ENCODE measurements at places on chromosomes 4 and X.

DNA sequence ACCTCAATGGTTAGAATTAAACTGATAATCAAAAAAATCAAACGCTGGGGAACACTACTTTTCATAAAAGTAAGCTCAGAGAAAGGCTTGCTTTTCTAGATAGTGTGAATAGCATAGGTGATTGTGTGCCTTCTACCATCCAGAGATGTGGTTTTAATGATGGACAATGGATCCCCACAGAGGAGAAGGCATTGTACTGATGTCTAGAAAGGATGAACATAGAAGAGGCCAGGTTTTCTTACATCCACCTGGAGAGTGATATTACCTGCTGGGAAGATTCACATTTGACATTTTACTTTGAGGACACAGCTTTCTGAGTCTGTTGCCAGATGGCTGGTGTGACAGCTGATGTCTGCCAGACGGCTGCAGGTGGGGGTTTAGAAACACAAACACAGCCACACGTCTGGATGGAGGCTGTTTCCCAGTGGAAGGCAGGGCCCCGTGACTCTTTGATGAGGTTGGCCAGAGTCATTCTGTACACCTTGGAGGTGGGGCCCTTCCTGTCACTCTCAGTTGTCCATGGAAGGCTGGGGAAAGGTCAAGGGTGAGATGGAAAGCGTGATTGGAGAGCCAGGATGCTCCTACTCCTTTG, 114.4 kb downstream of the PSAPL1 start:
- no peak for DNase-seq

DNA sequence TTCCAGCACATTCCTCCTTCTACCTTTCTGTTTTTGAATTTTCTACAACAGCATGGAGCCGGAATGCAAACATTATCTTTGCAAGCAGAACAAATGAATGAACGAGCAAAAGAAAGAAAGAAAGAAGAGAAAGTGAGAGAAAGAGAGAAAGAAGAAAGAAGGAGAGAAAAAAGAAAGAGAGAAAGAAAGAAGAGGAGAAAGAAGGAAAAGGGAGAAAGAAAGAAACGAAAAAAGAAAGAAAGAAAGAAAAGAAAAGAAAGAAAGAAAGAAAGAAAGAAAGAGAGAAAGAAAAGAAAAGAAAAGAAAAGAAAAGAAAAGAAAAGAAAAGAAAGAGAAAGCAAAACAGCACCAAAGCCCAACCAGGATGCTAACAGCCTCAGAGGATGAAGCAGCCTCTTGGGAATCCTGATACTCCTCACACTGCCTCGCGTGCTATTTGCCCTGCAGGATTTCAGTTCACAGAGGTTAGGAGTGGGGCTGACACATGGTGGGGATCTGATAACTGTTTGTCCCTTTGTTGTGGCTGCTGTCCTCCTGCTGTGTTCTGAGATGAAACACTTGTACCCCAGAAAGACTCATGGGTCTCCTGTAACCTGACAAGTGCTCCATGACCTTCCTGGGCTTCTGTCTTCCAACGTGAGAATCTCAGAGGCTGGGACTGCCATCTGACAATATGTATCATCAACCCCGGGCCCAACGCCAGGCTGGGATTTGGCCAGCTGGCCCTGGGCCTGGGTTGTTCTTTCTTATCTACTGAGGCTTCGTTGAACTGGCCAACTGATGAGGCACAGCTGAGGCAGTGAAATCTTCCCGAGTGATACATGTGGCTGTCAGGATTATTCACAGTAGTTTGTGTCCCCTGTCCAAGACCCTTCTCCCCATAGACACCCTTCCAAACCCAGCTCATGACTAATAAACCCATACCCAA, 61.0 kb downstream of the SEPSECS start:
- DNase-seq = peak; percentile 56

- no peak for DNase-seq
Observed at GRCh38 chrX:40152741-40153344, 55.1 kb upstream of the BCOR start.

GRCh38 chr4:161929956-161930355, 233.8 kb downstream of the FSTL5 start:
- DNase-seq = no peak

DNA sequence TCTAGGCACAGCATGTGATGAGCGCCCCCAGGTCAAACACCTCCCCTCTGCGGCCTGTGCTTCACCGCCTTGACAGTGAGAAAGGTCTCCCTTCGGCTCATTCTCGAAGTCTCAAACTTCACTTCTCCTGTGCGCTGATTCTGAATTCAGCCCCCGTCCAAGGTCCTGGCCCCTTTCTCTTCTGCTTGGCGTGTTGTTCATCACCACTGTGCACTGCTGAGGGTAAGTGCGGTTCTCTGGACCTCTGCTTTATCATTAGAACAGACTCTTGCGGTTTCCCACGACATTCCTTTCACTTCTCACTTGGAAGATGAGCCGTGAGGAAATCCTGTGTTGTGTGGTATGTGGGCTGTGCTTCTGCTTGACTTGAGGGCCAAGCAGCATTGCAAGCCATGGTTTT, 11.9 kb downstream of the HTT-AS start:
- DNase-seq = no peak

DNA sequence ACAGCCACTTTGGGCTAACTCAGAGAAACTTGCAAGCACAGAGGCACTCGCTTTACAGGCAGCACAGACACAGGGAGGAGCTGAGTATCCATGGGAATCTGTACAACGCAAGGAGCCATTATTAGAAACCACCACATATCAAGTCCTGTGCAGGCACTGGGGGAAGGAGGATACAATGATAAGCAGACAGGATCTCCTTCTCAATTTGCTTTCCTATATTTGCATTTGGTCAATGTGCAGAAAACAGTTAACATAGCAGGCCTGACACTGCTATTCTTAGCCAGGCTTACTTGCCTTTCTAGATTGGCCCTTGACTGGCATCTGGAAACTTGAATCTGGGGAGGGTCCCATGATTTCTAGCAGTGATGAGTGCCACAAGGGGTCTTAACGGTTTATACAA, 65.8 kb downstream of the TEC start:
- no peak for DNase-seq

DNA sequence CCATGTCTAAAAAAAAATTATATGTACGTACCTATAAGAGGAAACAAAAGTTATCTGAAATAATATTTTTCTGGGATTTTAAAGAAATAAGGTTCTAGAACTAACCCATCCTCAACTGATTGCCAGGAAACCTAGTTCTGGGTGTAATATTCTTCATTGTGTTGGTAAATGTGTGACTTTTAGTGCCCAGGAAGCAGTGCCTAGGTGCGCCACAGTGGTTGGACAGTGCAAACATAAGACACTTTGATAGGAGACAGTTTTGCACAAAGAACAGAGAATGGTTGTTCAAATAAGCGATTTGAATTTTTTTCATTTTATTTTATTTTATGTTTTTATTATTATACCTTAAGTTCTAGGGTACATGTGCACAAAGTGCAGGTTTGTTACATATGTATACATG, 22.0 kb upstream of the PTTG2 start:
- no peak for DNase-seq

GRCh38 chr4:168928346-168928745, 81.7 kb downstream of the CBR4 start:
- DNase-seq = no peak

- no peak for DNase-seq
Observed at GRCh38 chrX:54171527-54172250, 11.4 kb downstream of the FAM120C start.

- DNase-seq = no peak
Observed at GRCh38 chrX:113315927-113316326, 475.3 kb upstream of the AMOT start.

DNA sequence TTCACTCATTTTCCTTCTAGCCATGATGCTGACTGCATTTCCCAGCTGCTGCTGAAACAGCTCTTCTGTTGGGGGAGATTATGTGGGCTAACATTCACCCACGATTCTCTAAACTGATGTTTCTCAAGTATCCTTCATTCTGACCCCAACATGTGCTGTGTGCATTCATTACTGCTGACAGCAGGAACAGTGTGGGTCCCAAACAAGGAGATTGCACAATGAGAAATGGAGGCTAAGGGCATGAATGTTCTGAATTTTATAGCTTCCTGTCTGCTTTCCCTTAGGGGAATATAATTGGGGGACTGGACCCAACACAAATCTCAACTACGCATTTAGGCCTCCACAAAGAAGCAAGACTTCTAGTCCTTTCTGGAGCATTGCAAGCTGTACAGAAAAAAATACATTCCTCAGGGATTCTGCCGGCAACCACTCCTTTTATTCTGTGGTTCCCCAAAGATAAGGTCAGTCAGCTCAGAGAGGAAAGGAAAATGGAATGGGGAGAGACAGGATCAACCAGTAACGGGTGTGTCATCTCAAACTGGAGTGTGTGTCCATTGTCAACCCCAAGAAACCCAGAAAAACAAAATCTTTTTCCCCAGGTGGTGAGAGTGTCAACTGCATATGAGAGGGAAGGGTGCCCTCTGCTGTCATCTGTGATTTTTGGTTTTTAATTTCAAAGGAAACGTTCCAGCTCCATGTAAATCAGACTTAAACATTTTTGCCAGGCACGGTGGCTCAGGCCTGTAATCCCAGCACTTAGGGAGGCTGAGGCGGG, 81.5 kb upstream of the EGFL6 start:
- no peak for DNase-seq

GRCh38 chrX:97524997-97525396, 641.3 kb downstream of the RPA4 start:
- DNase-seq = no peak

DNA sequence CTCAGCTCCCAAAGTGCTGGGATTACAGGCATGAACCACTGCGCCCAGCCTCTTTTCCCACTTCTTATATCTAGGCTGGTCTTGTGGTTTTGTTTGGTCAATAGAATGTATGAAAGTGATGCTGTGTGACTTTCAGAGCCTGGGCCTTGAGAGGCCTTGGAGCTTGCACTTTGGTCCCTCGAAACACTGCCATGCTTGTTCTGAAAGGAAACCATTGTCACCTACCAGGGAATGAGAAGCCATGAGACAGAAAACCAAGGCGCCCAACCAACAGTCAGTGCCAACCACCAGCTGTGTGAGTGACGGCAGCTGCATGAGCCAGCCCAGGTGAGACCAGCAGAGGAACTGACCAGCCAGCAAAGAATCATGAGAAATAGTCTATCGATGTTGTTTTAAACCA, 57.4 kb downstream of the SCD5 start:
- no peak for DNase-seq

GRCh38 chr4:99352602-99353537, at the start of gene ADH1C:
TSS of gene ADH1C (minus strand) at chr4:99352746. CDS start at chr4:99352675, 71 bp downstream.
- no peak for DNase-seq

DNA sequence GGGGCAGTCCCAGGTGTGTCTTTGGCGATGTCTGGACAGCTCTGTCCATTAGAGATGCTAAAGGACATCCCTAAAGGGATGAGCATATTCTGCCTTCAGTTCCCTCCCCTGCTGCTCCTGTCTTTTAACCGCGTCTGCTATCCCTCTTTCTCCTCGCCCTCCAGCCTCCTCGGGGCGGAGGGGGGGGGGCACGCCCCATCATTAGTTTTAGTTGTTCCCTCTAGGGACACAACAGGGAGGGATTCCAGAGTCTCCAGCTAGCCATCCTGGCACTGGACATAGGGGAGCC, 1.1 kb downstream of the MSL3 start:
- no peak for DNase-seq

GRCh38 chr4:188492886-188493285, 353.6 kb downstream of the TRIML1 start:
- DNase-seq = no peak

GRCh38 chrX:136742721-136743379, 37.9 kb downstream of the ARHGEF6 start:
- no peak for DNase-seq

DNA sequence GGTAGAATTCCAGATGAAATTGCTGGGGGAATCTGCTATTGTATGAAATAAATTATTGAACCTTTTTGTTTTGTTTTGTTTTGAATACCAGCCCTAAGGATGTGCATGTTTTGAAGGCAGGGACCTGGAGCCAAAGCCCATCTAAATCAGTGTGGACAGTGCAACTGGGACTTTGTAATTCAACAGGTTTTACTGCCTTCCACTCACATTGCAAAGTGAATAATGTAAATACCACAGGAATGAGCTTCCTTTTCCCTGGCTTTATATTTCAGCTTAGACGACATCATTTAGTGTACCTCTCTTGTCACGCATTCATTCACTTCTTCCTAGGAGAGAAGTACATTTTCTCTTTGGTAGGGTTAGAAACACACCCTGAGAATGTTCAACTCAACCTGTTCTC, 795.0 kb downstream of the CENPC start:
- DNase-seq = no peak
